ENCODE measurements at places on chromosomes 5 and 9.
A peak's percentile ranks its signal among the peaks of the same experiment; 100 is the strongest.

DNA sequence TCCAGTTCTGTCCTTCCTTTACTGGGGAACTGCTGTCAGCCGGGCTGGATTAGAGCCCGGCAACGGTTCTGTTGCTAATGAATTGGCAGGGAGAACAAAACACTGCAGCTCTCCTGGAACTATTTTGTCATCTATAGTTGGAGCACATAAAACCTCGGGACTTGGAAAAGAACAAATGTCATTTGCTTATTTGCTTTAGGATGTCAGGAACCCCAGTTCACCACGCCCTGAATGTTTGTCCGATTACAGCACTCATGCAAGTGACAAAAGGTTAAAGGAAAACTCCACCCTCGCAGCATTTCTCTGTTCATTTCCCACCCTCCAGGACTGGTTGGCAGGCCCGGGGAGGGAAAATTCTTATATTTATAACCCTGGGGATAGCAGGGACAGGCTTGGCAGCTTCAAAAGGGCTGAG lies 66.4 kb upstream of the PLPP1 start:
- no peak for DNase-seq

GRCh38 chr9:93541581-93542349 lies 34.6 kb upstream of the PHF2 start:
- DNase-seq, result no peak

DNA sequence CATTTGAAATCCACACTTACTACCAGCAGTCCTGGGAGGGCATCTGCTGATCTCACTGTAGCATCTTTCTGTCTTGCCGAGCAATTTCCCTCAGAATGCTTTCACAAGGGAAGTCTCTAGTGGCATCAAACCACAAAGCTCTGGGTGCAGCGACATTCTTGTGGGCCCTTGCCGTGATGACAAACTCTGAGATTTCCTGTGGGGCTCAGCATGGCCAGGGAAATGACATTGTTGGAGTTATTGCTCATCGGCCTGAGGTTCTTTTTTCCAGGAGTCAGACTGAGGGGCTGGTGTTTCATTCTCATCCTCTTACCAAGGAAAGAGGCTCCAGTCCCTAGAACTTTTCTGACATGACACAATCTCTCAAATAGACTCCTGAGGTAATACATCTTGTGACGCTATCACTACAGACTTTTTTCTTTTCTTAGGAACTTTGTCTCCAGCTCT lies 51.4 kb downstream of the PFDN1 start:
- no peak for DNase-seq

- DNase-seq, result no peak
These were observed 84.7 kb downstream of the GOLPH3 start for GRCh38 chr5:32089146-32090000.

DNA sequence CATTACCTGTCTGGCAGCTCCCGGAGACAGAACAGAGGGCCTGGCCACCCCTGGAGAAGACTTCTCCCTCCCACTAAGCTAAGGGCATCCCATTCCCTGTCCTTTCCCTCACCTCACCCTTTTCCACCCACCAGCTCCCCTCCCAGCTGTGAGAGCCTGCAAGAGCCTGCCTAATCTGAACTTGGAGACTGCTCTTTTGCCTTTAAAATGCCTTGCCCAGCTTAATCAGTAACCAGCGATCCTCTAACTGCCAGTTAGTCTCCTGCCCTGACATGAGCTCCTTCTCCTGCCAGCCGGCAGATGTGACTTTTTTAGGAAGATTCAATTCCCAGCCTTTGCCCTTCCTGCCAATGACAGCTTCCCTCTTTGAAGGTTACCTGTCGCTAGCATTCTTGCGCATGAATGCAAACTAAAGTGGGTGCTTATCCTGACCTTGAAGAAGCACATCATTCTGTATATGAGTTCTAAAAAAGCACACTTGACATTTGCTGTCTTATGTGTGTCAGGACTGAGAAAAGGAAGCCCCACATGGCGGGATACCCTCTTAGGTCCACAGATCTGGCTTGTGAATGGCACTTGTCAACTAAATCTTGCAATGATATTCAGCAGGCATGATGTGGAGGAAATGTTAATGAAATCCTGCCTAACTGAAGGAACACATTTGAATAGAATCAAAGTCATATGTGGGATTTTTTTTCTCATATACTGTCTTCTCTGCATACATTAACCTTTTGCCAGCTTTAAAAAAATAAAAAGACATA lies 411.2 kb upstream of the SLC30A5 start:
- no peak for DNase-seq

GRCh38 chr5:160198146-160198545 lies 31.2 kb upstream of the FABP6 start:
- DNase-seq, result no peak

DNA sequence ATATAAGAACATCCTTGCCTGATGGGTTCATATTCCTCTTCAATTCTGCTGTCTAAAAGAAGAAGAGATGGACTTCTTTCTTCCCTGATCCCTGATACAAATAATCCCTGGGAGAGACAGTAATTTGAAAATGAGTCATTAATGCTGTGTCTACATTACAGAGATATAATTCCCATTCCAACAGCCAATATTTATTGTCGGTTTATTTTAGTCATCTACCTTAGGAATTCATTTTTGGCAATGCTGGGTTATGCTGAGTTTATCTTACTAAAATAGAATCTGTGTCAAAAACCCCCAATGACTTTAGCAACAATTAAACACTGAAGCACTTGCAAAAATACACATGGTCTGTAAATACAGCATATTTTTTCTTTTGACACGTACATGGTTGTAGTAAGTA lies 23.9 kb downstream of the ZNF474 start:
- no peak for DNase-seq

DNA sequence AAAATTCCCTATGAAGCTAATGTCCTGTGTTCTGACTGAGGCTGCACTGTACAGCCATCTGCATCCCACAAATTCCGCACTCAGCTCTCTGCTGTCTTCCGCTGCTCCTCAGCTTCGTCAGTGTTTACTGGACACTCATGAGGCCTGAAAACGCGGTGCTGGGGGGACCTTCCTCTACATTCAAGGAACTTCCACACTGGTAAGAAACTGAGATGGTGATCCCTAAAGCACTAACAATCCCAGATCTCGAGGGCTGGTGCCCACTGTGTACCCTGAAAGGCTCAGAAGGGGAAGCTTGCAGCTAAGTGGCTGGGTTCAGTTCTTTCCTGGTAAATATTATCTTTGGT lies 117.9 kb downstream of the NRG2 start:
- DNase-seq, result no peak

DNA sequence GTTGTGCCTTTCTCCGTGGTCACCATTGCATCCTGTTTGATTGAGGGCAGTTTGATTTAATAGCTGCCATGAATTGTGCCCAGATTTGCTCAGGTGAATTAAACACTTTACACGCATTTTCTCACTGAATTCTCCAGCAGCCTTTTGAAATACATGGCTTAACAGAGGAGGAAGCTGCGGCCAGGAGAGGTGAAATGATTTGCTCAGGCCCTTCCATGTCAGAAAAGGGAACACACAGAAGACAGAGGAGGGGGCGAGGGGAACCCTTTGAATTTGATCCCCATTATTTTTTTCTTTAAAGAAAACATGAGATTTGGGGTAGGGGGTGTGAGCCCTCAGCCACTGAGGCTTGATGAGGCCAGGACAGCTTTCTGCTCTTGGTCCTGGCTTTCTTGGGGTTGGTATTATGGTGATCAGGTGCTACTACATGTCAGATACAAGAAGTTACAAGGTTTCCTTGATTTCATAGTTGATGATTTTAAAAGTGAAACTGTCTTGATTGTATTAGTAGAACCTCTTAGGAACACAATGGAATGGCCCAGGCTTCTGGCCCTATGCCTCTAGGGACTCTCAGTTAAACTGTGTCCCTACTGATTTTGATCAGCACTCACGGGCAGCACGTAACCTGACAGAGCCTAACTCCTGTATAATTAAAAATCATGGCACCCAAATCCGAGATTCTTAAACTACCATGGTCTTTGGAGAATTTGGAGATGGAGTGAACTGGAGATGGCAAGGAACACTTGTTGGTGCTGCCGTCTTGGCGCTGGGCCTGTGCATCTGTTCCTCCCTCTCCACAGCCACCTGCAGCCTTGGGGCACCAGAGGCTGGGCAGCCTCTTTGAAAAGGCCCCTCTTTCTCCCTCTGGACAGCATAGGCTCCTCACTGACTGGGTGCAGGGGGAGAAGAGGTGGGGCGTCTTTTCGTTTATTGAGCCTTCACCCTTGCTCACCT lies 107.9 kb downstream of the TRIO start:
- DNase-seq, result no peak

- no peak for DNase-seq
These were observed 97.0 kb upstream of the TARS1 start for GRCh38 chr5:33343676-33344327.

- DNase-seq, result no peak
These were observed 46.6 kb downstream of the ANGPTL2 start for GRCh38 chr9:127075624-127076372.

- no peak for DNase-seq
These were observed 69.2 kb downstream of the SYK start for GRCh38 chr9:90870621-90871326.

DNA sequence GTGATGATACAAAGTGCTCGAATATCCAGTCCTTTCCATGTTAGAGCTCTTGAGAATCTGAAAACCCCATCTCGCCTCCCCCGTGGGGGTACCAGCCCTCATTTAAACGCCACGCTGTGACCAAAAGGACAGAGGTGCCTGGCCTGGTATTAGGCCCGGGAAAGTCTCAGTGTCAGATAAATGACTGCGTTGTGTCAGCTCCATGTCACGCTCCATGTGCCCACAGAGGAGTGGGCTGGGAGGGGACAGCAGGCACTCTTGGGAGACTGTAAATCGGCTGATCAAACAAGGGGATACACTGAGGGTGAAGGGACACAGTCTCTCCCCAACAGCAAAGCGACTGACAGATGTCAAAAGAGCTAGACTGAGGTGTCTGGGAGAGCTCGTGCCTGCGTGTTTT lies 65.7 kb upstream of the ECM2 start:
- DNase-seq, result no peak

DNA sequence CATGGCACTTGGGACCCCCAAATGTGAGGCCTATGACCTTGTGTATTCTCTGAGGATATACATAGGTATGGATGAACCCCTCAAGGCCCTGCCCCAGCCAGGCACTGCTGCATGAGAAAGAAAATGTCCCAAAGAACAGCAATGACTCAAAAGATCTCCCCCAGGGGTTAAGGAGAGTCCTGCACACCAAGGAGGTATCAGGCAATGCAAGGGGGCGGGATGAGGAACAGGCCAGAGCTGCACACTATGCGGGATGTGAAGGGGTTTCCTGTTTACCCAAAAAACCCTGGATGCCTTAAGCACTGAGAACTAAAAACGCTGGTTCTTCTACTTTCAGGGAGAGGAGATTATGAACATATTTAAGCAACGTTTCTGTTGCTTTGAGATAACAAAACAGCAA lies 3.4 kb downstream of the RAPGEF1 start:
- DNase-seq, result no peak

DNA sequence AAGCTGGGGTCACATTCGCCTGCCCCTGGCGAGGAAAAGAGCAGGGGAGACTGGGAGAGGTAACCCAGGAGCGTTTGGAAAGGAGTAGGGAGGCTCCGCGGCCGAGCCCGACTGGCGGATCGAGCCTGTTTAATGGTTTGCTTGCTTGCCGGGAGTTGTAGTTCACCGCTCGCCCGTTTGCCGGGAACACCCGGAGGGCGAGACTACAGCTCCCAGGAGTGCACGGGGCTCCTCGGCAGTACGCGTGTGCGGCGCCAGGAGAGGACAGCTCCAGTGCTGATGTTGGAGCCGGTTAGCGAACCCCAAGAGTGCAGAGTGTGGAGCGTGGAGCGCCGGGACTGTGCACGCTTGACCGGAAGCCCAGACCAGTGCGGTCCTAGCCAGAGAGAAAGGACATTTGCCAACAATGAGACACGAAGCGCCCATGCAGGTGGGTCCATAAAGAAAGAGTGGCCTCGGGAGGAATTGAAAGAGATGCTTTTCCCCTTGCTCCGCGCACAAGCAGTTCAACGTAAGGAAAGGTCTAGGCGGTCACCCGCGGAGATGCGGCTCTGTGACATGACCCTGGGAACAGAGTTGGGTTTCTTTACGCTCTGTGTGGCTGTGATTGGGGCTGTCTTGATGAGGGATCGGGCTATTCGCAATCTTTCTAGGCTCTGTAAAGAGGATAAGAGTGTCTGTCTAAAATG lies at the start of gene RAB3C:
Gene RAB3C, plus strand, starts transcription at position 273 of the 689 bp plus-strand sequence. Its CDS starts 134 bp downstream, at position 407.
- DNase-seq, result peak; percentile 81

DNA sequence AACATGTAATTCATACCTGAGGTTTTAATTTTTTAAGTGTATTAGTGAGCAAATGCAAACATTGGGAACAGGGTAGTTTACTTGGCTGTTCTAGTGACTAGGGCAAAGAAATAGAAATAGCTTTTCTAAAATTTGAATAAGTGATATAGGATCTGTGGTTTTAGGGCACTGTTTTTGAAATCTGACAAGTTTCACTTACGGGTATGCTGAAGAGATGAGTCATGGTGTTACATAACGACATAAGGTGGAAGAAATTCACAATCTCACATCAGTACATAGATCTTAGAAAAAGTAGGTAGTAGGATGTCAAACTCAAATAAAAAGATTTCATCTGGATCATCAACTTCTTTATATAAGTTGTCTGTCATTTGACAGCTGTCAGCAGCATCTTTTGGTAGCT lies 772.3 kb downstream of the MAT2B start:
- no peak for DNase-seq

DNA sequence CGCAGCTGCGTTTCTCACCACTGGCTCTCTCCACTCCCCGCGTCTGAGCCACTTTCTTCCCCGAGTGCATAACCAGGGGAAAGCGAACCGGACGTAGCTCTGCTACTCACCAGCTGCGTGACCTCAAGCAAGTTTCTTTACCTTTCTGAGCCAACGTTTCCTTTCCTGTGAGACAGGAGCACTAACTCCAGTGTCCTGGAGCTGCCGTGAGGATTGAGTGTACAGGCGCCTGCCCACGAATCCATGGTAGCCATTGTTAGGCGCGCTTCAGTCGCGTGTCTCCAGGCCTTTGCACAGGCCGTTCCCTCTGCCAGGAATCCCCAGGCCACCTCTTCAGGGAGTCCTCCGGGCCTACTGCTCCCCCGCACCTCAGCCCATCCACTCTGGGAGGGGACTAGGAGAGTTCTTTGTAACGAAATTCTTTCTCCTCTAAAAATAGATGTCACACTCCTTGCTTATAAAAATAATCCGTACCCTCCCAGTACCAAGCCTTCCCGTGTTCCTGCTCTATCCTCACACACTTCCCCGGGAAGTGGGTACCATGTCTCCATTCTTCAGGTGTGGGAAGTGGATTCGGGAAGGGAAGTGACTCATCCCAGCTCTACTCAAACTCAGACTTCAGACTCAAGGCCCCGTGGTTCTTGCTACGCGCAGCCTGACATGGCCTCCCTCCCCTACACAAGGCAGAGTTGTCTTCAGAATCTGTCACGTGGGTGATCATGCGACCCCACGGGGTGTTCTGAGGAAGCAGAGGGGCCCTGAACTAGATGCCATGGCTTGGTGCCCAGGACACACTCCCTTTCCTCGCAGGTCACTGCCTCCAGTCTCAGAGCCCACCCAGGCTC lies 16.1 kb upstream of the CRB2 start:
- DNase-seq, result no peak

DNA sequence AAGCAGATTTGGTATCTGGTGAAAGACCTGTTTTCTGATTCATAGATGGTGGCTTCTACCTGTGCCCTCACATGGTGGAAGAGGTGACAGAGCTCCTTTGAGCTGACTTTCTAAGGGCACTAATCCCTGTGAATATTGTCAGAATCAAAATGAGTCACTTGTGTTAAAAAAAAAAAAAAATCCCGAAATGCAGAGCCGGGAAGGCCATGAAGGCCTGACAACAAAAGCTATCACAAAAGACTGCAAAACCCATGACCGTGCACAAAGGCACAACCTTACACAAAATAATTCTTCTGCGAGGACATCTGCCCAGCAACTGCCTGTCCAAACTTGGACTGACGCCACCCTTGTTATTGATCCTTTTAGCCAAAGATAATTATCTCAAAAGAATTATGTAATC lies 19.6 kb upstream of the UBTD2 start:
- DNase-seq, result no peak

Data from NCI-H1105 (cell line).